Stimulated activated CD4-positive, alpha-beta T cell treated with anti-CD3 and anti-CD28 coated beads, Interleukin-2, amount 100 ng/mL, for 48 hours (primary cell): ENCODE measurements at places on chromosomes 7 and 10.

DNA sequence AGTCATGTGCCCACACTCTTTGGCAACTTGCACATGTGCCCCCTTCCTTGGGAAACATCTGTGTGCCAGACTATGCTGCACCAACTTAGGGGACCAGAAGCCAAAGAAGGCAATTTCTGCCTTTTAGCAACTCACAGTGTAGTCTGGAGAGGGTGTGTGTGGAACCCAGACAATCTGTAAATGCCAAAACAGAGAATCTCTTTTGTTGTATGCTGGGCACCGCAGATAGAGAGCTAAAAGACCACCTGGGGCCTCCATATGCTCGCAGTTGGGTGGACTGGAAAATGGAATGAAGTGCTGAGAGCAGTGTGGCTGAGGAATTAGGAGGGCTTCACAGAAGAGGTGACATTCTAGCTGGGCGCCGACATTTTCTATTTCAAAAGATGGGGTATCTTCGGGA lies 26.4 kb downstream of the UBTD1 start:
- no peak for DNase-seq

- DNase-seq, result no peak
These were observed 19.0 kb upstream of the CYP3A43 start for GRCh38 chr7:99808766-99809165.

DNA sequence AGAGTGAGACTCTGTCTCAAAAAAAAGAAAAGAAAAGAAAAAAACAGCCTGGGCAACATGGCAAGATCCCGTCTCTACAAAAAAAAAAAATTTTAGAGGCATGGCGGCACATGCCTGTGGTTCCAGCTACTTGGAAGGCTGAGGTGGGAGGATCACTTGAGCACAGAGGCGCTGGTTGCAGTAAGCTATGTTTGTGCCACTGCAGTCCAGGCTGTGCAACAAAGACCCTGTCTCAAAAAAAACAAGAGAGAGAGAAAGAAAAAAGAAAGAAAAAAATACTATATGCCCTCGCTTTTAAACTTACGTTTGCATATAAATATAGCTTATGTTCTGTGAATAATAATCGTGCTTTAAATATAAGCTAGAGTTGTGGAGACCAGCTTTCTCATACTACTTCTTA lies 11.2 kb downstream of the HACD1 start:
- no peak for DNase-seq

DNA sequence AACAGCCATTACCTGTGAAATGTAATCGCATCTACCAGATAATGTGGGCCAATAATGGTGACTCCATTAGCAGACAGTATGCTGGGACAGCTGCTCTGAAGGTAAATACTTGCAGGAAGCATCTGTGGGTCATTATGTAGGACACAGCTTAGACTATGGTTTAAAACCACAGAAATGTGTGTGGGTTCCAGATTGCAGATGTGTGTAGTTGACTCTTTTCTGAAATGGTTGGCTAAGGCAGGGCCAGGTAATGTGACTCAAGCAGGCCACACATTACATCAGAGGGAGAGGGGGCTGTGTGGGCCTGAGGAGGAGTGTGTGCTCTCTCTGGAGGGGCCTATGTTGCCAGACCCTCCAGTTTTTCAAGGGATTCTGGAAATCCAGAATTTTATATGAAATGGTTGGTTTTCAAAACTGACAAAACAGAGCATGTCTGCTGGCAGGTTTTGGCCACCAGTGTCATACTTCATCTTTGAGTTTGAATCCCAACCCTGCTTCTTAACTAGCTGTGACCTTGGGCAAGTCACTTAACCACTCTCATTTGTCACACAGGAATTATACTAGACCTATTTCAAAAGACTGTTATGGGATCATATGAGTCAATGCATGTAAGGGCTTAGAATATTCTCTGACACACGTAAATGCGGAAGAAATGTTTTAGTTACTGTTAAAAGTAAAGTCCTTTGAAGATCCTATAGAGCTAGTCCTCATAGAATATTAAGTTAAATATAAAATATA lies 64.5 kb downstream of the MCMBP start:
- no peak for DNase-seq

DNA sequence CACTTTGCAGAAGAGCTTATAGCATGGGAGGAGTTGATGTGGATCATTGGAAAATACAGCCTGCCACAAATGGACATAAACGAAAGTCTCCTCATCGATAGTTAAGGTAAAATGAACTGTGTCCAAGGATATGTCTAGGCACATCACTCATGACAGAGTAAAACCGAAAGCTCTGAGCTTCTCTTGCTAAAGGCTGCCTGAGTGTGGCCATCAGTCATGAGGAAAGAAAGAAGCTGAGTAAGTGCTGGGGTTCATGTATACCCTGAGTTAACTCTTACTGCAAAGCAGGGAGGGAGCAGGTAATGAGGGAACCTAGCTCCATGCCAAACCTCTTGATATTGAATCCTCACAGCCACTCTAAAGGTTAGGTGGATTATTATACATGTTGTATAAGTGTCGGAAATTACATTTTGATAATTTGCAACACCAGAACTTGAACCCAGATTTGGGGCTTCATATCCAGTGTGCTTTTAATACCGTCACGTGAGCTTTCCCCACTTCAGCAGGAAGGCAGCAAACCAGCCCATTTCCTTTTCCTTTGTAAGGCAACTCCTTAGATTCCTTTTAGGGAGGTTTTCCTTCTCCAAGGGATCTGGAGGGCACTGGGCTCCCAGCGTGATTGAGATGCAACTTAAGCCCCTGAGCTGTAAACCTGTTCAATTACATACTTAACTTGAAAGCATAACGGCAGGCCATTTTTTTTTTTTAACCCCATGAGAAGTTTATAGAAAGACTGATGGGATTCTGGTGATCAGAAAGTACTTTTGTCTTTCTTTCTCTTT lies 215.0 kb downstream of the PHF14 start:
- no peak for DNase-seq

DNA sequence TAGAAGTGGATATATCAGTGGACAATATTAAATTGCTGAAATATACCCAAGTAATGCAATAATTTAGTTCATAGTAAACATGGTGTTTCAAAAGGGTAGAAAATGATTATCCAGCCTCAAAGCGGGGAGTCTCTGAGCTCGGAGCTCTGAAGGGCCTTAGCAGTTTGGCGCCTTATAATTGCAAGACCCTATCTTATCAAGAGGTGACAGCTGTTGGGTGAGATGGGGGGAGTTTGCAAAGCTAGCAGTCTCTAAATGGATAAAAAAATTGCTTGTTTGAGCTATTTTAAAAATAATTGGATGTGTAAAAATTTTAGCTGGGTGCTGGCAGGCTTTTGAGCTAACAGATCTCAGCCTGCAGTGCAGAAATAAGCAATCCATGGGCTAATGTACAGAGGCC lies 219.2 kb downstream of the CCSER2 start:
- no peak for DNase-seq

- DNase-seq, result no peak
These were observed 108.0 kb upstream of the HABP2 start for GRCh38 chr10:113444766-113445365.

- no peak for DNase-seq
These were observed 321.0 kb downstream of the PLXNA4 start for GRCh38 chr7:132255115-132255797.

- no peak for DNase-seq
These were observed 70.8 kb upstream of the PARD3 start for GRCh38 chr10:34885898-34886297.

GRCh38 chr10:34889004-34889869 lies 74.1 kb upstream of the PARD3 start:
- no peak for DNase-seq

DNA sequence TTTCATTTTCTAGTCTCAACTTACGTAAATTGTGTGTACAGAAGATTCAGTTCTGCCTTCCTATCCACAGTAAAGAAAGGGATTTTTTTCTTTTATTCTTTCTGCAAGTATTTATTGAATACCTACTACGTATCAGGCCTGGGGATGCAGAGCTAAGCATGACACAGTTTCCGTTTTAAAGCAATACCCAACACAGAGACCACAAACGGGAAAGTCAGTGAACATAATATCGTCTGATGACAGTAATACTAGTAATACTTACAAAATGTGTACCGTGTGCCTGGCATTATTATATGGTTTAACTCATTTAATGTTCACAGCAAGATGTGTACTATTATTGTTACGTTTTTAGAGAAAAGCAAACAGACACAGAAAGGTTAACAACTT lies 22.4 kb downstream of the REEP3 start:
- no peak for DNase-seq

- DNase-seq, result no peak
These were observed 335.4 kb downstream of the PARD3 start for GRCh38 chr10:34479520-34480179.

- DNase-seq, result no peak
These were observed 243.1 kb upstream of the AOAH start for GRCh38 chr7:36967387-36967786.

GRCh38 chr10:1190791-1191490 lies 134.8 kb downstream of the WDR37 start:
- no peak for DNase-seq

GRCh38 chr10:77253147-77253545 lies 384.5 kb downstream of the KCNMA1 start:
- DNase-seq, result no peak

GRCh38 chr10:71271662-71272055 lies 47.4 kb upstream of the SLC29A3 start:
- DNase-seq, result no peak

DNA sequence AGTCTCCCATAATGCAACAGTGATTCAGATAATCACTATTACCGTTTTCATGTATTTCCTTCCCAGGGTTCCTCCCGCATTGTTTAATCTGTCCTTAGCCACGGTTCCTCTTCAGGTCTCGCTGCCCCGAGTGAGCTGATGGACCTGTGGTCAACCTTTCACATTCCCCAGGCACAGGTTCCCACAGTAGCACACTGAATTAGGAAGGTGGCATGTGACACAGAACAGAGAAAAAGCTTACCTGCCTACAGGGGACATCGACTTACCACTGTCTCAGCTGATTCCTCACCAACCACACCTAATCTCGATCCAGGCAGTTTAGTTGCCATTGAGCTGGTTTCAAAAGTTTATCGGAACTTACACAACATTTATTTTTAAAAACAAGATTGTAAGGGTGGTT lies 72.2 kb downstream of the MTURN start:
- no peak for DNase-seq
